ENCODE measurements at places on chromosomes 4 and X.

DNA sequence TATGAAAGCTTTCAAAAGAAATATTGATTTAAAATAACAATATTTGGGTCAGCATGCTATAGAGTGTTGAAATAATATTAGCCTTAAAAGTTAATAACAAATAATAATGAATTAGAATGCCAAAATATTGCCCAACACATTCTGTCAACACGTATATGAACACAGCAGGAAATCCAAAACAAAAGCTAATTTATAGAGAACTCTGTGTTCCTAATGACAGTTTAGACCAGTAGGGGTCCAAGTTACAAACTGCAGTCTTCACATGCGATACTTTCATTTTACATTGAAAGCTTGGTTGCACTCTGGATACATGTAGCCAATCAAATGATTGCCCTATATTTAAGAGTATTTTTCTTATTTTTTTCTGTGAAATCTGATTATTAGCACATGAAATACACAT is 274.4 kb downstream of the DCTD start:
- no peak for DNase-seq

DNA sequence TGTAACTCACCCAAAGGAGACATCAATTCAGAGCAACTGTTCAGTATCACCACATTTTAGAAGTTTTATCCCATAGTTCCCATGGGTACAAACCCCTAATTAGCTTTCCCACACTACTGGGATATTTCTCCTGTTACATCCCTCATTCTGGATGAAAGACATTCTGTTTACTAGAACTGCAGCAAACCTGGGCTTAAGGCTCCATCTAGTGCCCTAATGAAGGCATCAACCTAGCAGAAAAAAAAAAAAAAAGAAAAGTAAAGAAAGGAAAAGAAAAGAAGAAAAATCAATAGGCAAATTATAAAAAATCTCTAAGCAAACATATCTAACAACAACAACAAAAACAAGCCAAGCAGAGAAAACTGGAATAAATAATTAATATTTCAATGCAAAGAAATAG is 133.7 kb upstream of the CPXCR1 start:
- no peak for DNase-seq

DNA sequence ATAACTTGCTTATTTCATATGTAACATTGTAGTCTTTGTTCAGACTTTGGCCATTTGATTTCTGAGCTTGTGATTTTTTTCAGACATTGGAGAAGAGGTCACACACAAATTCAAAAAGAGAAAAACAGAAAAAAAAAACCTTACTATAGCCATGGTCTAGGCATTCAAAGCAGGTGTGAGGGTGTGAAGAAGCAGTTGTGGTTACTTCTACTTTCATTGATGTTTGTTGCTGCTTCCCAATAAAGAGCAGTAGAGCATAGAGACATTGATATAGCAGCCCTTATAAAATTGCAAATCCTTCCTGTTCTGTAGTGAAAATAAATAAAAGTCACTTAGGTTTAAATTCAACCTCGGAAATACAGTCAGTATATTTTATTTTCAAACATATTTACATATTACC is 671.6 kb downstream of the GRXCR1 start:
- no peak for DNase-seq

GRCh38 chrX:23380581-23380980 is 45.9 kb downstream of the PTCHD1 start:
- DNase-seq, result no peak
